CD4-positive, alpha-beta T cell treated with Interferon gamma for 1 hour (primary cell): ENCODE measurements at places on chromosomes 3 and 15.
A peak's percentile ranks its signal among the peaks of the same experiment; 100 is the strongest.

GRCh38 chr3:71512544-71512943 lies 71.0 kb downstream of the FOXP1 start:
- no peak for DNase-seq

- no peak for DNase-seq
Measured at GRCh38 chr3:38334142-38335055, 12.2 kb upstream of the XYLB start.

DNA sequence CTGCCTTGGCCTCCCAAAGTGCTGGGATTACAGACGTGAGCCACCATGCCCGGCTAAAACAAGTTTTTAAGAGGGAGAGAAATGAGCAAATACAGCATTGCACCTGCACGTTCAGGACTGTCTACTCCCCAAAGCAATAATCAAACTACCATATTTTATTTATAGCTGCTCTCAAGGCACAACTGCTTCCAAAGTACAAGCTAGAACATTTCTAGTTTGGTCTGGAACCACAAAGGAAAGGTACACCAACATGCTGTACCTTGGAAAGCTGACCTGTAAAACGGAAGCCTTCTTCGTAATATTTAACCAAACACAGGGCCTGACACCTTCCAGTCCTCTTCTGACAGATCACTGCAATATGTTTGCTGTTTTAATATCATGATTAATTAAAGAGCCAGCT lies 14.5 kb upstream of the VGLL4 start:
- DNase-seq: no peak

- no peak for DNase-seq
Measured at GRCh38 chr15:66039117-66039871, 170.0 kb downstream of the RAB11A start.

- no peak for DNase-seq
Measured at GRCh38 chr3:72143322-72143721, 358.4 kb upstream of the PROK2 start.

GRCh38 chr15:81293728-81294515 lies 30.0 kb downstream of the STARD5 start:
- peak; percentile 83 for DNase-seq

DNA sequence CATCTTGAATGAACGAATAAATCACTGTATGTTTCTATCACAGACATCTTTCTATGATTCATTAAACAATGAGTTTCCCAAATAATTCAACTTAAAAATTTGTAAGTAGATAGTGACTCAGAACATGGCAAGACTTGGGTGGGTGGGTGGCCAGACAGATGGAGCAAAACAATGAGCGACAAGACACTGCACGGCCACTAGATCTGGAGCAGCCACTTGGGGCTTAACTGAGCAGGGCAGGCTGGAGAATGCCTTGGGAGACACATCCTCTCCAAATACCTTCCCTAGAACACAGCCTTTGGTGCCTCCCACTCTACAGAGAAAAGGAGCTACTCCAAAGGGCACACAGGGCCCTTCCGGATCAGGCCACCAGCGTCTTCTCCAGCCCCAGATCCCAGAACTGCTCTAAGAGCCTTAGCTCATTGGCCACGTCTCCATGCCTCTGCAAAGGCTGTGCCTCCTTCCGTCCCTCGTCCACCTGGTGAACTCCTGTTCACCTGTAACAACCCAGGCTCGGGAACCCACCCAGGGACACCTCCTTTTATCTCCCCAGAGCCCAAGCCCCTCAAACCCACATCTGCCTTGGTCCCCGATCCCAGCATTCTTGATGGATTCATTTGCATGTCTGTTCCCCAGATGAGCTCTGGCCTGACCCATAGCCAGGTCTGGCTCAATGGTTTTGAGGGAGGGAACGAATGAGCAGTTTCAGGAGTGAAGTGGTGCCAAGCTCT lies 134.9 kb upstream of the IQSEC1 start:
- no peak for DNase-seq

DNA sequence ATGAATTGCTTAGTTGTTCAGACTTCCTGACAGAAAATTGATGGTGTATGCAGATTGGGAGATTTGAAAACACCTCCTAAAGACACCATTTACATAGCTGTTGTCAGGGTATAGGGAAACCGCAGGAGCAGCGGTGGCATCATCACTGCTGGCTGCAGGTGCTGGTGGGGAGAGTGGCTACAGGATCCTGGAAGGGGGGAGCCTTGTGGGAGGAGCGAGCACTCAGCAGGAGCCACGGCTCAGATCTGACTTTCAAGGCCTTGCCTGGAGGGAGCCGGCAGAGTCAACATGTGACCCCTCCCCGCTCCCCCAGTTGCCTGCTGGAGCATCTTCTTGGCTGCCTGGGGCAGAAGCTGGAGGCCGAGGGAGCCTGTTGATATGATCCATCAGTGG lies 26.1 kb downstream of the EDEM1 start:
- no peak for DNase-seq

GRCh38 chr3:17088602-17089313 lies 204.0 kb downstream of the PLCL2 start:
- peak; percentile 23 for DNase-seq

GRCh38 chr15:31887246-31887645 lies 143.1 kb upstream of the CHRNA7 start:
- DNase-seq: no peak

DNA sequence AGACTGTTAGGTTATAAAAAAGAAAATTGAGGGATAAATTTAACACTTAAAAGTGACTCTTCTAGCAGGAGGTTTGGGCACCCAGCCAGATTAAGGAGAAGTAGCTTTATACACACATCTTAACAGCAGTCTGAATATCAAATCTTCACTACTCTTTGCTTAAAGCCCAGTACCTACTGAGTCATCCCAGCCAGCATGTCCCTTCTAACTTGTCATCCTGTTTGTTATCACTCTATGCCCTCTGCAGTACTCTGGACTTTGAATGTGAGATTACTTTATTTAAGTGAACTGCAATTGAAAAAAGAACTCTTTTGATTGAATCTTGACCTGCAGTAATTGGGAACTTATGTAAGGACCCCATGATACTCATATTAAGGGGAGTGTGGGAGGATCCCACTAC lies 77.6 kb downstream of the FHIT start:
- no peak for DNase-seq

- DNase-seq: peak; percentile 10
Measured at GRCh38 chr3:117722856-117723255, 1013.3 kb downstream of the TUSC7 start.

DNA sequence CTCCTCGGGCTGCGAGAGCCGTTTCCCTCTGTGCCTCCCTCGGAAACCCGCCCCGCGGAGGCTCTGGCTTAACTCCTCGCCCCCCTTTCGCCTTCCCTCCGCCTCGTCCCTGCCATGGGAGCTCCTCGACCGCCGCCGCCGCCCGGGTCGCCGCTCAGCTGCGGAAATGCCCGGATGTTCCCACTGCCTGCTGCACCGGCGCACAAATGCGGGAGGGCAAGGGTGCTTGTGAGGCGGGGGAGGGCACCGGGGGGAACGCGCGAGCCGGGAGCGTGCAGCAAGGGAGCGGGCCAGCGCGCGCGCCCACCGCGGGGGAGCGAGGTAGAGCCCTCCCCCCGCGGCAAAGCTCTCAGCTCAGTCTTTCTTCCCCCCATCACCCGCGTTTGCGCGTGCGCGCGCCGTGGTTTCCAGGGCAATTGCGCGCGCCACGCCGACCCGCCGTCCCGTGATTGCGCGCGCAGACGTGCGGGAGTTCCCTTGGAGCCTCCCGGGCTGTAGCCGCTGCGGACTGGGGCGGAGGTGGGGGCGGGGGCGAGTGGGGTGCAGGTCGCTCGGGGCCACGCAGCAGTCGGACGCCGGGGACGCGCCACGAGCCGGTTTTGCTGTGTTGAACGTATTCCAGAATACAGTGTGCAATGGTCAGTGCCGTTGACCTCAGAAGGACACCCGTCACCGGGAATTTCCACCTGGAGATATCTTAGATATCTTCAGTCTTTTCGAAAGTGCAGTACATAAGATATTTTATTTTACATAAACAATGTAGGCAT lies at the start of gene DMXL2:
TSS of gene DMXL2 (minus strand) at position 168 of the 767 bp plus-strand sequence. CDS start 226 bp downstream, outside the sequence.
- peak; percentile 81 for DNase-seq

- DNase-seq: no peak
Measured at GRCh38 chr3:58581328-58582091, 4.3 kb upstream of the FAM107A start.

DNA sequence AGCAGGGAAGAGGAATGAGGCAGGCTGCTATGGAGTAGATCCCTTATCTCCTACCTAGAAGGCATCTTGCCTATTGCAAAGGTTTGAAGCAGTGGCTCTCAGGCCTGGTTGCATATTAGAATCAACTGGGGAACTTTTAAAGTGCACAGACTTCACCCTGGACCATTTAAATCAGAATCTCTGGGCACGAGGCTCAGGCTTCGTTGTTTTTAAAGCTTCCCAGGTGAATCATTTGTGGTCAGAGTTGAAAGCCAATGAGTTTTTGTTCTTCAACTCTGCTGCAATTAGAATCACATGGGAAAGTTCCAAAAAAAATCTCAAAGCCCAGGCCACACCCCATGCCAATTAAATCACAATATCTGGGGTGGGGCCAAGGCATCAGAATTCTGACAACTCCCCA lies 773.1 kb downstream of the AGBL1 start:
- no peak for DNase-seq

DNA sequence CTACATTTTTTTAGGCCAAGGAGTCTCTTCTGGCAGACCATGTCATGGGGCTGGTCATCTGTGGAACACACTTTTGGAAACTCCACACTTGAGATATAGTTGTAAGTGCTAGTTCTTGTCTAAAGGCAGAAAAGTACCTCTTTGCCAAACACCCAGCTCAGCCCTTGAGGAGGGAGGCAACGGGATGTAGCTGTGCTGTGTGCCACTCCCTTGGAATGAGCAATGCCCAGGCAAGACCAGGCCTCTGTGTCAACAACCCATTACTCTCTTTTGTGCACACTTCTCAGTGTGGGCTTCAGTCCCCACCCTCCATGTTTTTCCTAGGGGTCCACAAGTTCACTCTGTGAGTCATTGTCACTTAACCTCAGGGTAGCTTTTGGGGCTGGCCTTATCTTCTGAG lies 528.3 kb upstream of the CFAP20DC start:
- no peak for DNase-seq

GRCh38 chr15:28100516-28101195 lies 1.5 kb upstream of the OCA2 start:
- no peak for DNase-seq

DNA sequence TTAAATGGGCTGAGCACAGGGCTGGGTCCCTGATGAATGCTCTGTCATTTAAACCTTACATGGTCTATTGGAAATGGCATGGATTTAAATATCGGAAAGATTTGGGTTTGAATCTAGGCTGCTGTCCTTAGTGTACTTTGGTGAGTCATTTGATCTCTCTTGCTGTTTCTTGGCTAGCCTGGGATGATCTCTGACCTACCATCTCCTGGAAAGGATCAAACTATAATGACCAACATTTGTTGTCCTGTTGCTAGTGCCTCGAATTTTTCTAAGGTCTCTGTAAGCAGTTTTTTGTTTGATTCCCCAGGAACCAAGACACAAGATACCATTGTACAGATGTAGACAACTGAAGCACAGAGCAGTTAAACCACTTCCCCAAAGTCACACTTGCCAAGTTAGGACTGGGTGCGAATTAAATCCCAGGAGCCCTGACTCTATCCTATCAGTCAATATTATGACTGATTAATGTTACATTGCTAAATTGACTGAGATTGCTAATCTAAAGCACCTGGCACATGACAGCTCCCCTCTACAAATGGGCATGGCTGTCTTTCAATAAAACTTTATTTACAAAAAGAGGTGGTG lies 244.9 kb upstream of the MCTP2 start:
- DNase-seq: no peak

- DNase-seq: no peak
Measured at GRCh38 chr3:14274612-14274936, 96.0 kb downstream of the LSM3 start.

- DNase-seq: no peak
Measured at GRCh38 chr15:96893159-96893906, 562.8 kb downstream of the NR2F2 start.

- no peak for DNase-seq
Measured at GRCh38 chr3:56775838-56776555, 25.8 kb downstream of the ARHGEF3 start.

DNA sequence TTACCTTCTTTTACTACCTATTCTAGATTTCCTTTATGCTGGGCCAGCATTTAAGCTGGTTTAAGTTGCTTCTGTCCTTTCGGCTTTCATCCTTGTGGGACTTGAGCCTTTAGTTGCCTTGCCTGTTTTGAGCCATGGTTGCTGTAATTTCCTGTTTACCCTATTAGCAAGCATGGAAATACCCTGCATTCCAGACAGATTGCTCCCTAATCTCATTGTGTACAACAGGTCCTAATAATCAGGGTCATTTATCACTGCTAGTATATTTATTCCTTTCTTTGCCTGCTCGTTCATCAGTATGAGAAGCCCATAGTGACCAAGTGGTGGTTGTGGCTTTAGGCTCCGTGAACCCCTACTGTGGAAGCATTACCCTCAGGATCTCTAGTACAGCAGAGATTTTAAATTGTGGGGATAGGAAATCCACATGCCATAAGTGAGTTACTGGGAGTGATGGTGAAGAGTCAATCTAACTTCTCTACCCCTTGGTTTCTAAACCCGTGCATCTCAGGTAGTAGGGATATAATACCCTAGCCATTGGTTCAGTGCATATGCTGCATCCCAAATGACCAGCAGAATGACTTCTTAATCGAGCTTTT lies 31.9 kb downstream of the NCK1 start:
- no peak for DNase-seq

DNA sequence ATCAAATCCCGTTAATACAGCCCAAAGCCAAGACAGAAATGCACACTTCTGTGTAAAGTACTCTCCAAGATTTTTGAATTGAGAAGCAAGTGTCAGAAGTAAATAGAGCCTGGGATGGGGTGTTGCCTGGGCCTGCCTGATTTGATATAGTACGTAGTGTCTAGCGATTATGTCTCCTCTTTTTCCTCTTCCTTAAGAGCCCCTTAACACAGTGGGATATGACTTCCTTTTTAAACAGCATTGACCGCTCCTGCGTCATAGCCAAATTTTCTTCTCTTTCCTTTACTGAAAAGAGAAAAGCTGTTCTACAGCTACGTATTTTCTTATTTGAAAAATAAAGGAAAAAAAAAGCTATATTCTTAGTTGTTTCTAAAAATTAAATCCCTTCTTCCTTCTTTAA lies 97.7 kb downstream of the PLCL2 start:
- no peak for DNase-seq

GRCh38 chr3:87694678-87695077 lies 364.1 kb downstream of the CGGBP1 start:
- no peak for DNase-seq

- DNase-seq: no peak
Measured at GRCh38 chr3:106725566-106725965, 651.7 kb upstream of the CCDC54 start.
